ENCODE measurements at places on chromosomes 16 and 17.

- DNase-seq = no peak
These were observed 83.2 kb downstream of the ARHGAP23 start for GRCh38 chr17:38511150-38512108.

DNA sequence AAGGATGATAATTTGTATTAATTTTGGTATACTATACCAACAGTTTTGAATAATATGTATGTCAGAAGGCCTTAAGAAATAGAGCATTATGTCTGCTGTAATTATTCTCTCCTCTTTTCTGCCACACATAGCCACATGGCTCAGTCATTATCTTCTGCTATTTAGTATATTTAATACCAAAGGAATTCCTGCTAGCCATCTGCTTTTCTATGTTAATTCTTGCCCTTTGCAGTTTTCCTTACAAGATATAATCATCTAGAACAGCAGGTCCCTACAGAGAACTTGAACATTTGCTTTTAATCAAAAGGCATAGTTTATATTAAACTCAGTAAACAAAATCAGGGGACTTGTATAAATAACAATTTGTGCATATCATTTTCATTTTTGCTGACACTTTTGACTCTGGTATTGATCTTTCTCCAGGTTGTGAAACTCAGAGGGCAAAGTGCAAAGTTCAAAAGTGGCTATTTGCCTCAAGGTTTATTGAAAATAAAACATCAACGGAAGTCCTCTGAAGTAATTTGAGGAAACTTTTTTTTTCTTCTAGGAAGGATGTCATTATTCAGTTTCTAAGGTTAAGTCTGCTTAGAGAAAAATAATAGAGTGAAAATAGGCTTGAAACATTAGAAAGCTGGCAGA lies 702.0 kb downstream of the KCNJ2 start:
- DNase-seq = no peak

GRCh38 chr17:62140836-62141235 lies 75.8 kb upstream of the MED13 start:
- no peak for DNase-seq

- peak; percentile 27 for DNase-seq
These were observed at the start of gene NHERF2 for GRCh38 chr16:2026461-2027023. Gene NHERF2 (plus strand): TSS chr16:2026902. CDS start chr16:2027006, 104 bp downstream.

DNA sequence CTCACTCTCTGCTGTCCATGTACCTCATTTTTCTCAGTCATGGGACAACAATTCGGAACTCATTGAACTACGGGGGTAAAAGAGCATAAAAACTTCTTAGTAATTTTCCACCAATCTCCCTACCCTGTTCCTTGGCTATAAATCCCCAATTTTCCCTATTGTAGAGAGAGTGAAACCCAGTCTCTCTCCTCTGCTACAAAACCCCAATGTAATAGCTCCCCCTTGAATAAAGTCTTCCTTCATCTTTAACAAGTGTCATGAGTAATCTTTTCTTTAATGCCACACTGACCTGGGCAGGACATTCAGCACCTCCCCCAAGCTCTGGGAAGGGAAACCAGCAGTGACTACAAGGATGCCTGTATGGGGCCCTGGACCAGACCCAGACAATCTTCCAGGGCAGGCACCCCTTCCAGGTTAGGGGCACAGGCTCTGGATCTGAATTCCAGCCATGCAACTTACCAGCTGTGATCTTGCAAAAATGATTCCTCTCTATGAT lies 10.2 kb upstream of the EIF1 start:
- DNase-seq = no peak

DNA sequence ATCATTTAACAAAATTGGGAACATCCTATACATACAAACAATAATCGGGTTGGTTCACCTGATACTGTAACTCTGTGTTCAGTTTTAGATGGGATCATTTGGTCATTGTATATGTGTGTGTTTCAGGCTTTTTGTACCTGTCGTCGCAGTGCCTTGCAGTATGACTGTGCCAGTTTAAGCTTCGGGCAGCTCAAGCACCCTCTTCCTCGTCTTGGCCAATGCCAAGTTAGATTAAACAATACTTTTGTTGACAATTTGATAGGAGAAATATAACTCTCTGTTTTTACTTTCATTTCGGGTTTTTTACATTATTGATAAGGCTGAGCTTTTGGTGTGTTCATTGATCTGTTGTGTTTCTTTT lies 37.0 kb upstream of the ARHGAP17 start:
- no peak for DNase-seq

DNA sequence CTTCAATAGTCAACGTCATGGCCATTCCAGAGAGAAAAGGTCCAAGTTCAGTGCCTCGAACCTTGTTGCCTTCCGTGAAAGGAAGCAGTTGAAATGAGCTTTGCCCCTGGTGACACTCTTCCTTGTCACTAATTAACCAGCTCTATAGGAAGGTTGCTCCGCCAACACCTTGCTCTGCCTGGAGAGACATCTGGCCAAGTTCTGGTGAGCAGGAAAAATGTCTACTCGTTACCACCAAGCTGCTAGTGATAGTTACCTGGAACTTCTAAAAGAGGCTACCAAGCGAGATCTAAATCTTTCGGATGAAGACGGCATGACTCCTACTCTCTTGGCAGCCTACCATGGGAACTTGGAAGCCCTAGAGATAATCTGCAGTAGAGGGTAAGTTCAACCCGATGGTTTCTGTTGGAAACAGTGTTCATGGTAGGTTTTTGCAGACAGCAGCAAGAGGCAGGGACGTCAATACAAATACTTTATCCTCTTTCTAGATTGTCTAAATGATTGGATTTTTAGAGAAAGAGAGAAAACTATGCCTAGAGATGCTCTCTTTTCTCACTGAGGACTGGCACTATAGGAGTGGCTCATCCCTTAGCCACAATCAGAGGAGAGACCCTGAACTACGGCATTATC lies at the start of gene ANKS4B:
TSS of gene ANKS4B (plus strand) at position 179 of the 630 bp plus-strand sequence. CDS start at position 218, 39 bp downstream.
- no peak for DNase-seq

- DNase-seq = no peak
These were observed 14.2 kb upstream of the HAPSTR1 start for GRCh38 chr16:9077091-9077809.

- peak; percentile 78 for DNase-seq
These were observed 3.4 kb upstream of the HEXD start for GRCh38 chr17:82414548-82415281.

DNA sequence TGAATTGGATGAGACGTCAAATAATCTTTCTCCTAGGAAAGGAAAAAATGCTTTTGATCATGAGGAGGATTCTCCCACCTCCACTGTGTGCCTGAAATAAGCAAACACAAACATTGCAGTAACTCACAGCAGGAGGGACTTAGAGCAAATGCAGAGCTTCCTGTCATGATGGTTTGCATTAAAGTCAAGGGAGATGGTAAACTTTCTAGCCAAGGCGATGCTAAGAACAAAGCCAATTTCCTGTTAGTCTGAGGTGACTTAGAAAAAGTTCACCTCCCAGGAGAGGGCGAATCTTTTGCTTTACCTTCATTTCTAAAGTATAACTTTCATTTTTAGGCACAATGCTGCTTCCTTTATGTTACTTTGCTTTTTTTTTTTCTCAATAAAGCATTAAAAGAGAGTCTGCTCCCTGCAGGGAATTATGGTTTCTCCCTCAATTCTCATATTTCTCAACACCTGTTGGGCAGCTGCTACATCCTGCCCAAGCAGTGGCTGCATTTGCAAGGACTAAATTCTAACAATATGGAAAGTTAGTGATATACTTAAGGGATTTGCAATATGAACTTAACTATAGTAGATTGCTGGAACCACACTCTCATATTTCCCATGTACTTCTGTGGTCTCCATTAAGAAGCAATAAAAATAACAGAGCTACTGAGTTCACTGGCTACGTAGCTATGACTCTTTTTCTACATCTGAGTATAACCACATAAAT lies 175.6 kb downstream of the PCTP start:
- DNase-seq = no peak

DNA sequence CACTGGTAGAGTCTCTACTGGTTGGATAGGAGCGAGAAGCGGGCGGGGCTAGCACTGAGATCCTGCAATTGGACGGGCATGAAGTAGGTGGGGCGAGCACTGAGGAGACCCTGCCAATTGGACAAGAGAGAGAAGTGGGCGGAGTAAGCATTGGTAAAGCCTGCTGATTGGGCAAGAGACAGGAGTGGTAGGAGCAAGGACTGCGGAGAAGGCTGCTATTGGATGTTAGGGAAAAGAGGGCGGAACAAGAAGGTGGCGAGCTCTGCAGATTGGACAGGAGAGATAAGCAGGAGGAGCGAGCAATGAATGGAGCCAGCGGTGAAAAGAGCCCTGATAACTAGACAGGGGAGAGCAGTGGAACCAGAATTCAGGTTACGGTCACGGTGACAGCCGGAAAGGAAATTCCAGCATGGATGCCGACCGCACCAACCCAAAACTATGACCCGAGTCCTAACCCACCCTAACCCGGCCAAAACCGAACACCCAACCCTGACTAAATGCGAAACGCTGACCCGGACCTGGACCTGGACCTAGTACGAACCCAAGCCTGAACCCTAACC lies 4.8 kb downstream of the SCGB1C2 start:
- DNase-seq = peak; percentile 39

- DNase-seq = no peak
These were observed 24.9 kb upstream of the BEAN1 start for GRCh38 chr16:66402166-66402565.

GRCh38 chr16:15972046-15972868 lies 22.8 kb downstream of the ABCC1 start:
- no peak for DNase-seq

DNA sequence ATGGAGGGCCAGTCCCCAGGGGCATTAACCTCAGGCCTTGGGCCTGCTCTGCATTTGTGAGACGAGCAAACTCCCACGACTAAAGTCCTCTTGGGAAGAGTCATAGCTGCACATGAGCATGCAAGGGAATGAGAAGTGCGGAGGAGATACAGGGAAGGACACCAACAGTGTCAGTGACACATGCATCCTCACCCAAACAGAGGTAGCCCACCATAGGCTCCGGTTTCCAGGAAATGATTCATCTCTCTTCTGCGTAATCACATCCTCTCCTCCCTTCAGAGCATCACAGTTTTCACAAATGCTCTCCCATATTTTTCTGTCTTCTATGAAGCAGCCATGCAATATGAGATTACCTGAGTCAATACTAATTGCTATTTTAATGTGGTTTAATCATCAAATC lies 725.7 kb upstream of the GOT2 start:
- no peak for DNase-seq

DNA sequence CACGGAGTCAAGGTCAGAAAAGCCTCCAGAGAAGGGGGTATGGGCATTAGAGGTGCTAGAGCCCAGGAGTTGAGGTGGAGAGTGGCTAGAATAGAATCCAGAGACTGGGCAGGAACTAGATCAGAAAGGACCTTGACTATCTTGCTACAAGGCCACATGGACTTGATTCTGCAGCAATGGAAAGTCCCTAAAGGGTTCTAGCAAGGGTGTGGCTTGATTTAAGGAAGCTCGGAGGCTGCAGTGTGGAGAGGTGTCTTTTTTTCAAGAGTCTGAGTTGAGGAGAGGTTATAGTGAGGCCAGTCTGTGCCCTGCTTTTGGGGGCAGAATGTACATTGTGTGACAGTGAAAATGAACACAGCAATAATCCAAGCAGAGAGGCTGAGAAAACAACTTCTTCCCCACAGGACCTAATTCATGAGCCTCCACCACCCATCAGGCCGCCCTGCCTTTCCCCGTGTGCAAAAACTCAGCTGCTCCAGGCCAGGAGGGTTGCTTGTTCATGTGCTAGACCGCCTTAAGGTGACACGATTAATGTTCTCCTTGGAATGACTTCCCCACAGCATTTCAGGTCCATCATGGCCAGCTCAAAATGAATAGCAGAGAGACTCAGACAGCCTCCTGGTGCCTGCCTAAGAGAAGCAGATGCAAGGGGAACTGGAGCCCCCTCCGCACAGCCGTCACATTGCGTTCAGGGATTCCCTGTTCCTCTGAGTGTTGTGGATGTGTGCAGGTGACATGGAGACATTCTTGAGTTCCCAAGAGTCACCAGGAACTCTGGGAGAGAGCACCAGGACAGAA lies 8.7 kb upstream of the BEAN1 start:
- no peak for DNase-seq

- DNase-seq = peak; percentile 21
These were observed 2.4 kb downstream of the RHBDF2 start for GRCh38 chr17:76498876-76499251.

Measured in CD4-positive, alpha-beta T cell treated with Interleukin-10 for 1 hour (primary cell).